Activated CD4-positive, alpha-beta T cell treated with anti-CD3 and anti-CD28 coated beads for 36 hours (primary cell): ENCODE measurements at places on chromosomes 11 and 22. TPM values are rescaled to one million over a fixed set of nuclear protein-coding genes. Genes with fewer than 3 reads are reported as not detected.
A peak's percentile ranks its signal among the peaks of the same experiment; 100 is the strongest.

DNA sequence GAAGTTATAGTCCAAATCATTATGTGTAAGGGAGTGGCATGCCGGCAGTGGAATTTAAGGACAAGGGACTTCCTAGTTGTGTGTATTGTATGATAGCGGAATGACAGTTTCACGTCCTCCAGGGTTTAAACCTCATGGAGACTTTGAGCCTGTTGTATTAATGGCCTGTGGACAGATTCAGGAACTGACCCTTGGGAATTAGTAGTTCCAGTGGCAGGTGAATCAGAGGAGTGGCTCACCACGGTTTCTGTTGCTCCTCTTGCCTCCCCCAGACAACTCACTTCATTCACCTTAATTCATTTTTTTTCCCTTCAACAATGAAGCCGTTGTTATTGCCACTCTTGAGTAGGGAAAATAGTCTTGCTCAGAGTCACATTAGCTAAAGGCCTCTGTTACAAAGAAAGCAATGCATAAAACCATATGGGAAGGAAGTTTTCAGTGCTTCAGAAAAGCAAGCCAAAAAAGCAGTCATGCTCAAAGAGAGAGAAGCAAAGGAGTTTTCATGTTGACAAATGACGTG, 22.6 kb downstream of the AMOTL1 start:
- H3K27me3 ChIP-seq = peaks cover 7% of the 10 kb centered on the region
- no peaks in the 10 kb centered on the region for H3K4me1 ChIP-seq
- no peak overlapping the region for H3K4me3 ChIP-seq
- H3K36me3 ChIP-seq = no peaks in the 10 kb centered on the region

The PGA5 gene
- total RNA-seq = not detected

- no peaks in the 10 kb centered on the region for H3K36me3 ChIP-seq
- DNase-seq = no peak
- H3K27me3 ChIP-seq = no peaks in the 10 kb centered on the region
- no peak overlapping the region for H3K27ac ChIP-seq
Measured at GRCh38 chr11:46254133-46254491, 23.4 kb upstream of the CREB3L1 start.

- no peaks in the 10 kb centered on the region for H3K36me3 ChIP-seq
- H3K4me1 ChIP-seq = no peaks in the 10 kb centered on the region
- no peak overlapping the region for H3K27ac ChIP-seq
Measured at GRCh38 chr11:107678632-107678971, 33.3 kb downstream of the SLN start.

DNA sequence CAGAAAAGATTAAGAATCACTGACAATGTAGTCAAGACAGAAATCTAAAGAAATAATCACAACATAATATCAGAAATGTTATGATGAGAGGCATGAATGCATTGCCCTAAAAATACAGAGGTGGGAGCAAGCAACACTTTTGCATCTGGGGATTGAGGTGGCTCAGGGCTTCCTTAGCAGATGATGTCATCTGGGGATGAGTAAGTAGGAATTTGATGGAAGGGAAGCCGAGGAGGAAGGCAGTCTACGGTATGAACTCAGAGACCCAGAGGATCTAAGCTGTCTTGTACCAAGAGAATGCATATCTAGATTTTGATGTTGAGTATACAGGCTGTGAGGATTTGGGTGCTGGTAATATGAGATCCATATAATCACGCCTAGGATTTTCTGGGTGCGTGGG, 193.0 kb upstream of the SNX19 start:
- DNase-seq = no peak
- H3K27me3 ChIP-seq = peaks cover 2% of the 10 kb centered on the region
- H3K4me1 ChIP-seq = no peaks in the 10 kb centered on the region
- no peak overlapping the region for H3K27ac ChIP-seq

DNA sequence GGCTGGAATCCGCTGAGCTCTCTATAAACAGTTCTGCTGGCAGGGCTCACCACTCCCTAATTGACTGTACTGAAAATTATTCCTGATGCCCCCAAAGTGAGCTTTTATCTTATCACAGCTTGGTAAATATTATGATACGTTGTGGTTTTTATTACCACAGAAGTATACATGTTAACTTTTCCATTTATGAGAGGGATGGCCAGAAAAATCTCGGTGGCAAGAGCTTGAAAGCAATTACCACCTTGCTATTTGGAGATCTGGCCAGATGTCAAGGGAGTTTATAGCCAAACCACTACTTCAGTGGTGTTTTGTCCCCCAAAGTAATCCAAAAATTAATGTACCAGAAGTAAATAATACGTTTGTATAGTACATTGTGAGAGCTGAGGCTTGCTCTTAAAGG, 75.4 kb upstream of the RCN1 start:
- no peak for DNase-seq
- H3K27me3 ChIP-seq = peaks cover 15% of the 10 kb centered on the region
- no peaks in the 10 kb centered on the region for H3K36me3 ChIP-seq
- H3K4me1 ChIP-seq = no peaks in the 10 kb centered on the region
- H3K27ac ChIP-seq = no peak overlapping the region

The BTBD10 gene
- 20.1 TPM for total RNA-seq

GRCh38 chr11:7581021-7581590, 67.3 kb downstream of the PPFIBP2 start:
- H3K36me3 ChIP-seq = no peaks in the 10 kb centered on the region
- no peak overlapping the region for H3K4me3 ChIP-seq
- no peak overlapping the region for H3K27ac ChIP-seq

GRCh38 chr11:121210445-121211080, 82.0 kb upstream of the SC5D start:
- no peak overlapping the region for H3K4me3 ChIP-seq
- peaks cover 32% of the 10 kb centered on the region for H3K27me3 ChIP-seq
- H3K27ac ChIP-seq = no peak overlapping the region
- no peaks in the 10 kb centered on the region for H3K36me3 ChIP-seq
- no peak for DNase-seq

GRCh38 chr11:94835594-94835927, 67.4 kb downstream of the AMOTL1 start:
- H3K4me1 ChIP-seq = no peaks in the 10 kb centered on the region
- H3K36me3 ChIP-seq = no peaks in the 10 kb centered on the region
- no peak overlapping the region for H3K27ac ChIP-seq
- peaks cover 2% of the 10 kb centered on the region for H3K27me3 ChIP-seq
- no peak for DNase-seq
- H3K4me3 ChIP-seq = no peak overlapping the region

DNA sequence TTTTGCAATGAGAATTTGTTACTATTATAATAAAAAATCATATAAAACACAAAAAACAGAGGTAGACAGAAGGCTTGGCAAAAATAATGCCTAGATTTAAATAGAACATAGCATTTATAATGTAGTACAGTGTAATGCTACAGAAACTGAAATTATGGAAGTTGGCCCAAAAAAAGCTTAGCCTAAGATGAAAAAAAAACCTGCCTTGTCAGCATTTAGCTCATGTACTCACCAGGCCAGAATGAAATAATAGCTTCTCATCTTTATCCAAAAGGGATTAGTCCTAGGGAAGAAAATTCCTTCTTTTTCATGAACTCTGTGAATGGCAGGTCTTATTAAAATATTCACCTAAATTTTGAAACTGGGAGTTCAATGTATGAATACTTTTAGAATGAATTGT, 951.1 kb downstream of the LRRC4C start:
- H3K4me3 ChIP-seq = no peak overlapping the region
- DNase-seq = no peak
- H3K27me3 ChIP-seq = no peaks in the 10 kb centered on the region
- no peaks in the 10 kb centered on the region for H3K36me3 ChIP-seq
- no peaks in the 10 kb centered on the region for H3K4me1 ChIP-seq

The MS4A3 gene
- total RNA-seq = not detected

DNA sequence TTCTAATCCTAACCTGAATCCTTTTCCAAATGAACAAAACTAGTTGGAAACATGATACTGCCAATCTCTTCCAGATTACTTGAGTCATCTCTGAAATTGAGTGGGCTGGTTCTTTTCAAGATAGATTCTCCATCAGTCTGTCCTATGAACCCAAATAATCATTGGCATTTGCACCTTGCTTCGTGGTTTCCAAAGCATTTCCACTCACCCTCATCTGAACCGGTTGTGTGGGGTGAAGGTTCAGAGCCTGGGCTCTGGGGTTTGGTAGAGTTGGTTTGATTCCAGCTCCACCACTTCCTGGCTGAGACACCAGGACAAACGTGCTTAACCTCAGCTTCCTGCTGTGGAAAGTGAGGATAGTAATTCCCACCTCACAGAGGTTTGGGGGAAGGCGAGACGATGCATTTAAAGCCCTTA, 206.4 kb upstream of the E2F8 start:
- no peak for DNase-seq
- peaks cover 9% of the 10 kb centered on the region for H3K4me1 ChIP-seq
- no peak overlapping the region for H3K27ac ChIP-seq
- H3K36me3 ChIP-seq = no peaks in the 10 kb centered on the region
- H3K27me3 ChIP-seq = peaks cover 36% of the 10 kb centered on the region

DNA sequence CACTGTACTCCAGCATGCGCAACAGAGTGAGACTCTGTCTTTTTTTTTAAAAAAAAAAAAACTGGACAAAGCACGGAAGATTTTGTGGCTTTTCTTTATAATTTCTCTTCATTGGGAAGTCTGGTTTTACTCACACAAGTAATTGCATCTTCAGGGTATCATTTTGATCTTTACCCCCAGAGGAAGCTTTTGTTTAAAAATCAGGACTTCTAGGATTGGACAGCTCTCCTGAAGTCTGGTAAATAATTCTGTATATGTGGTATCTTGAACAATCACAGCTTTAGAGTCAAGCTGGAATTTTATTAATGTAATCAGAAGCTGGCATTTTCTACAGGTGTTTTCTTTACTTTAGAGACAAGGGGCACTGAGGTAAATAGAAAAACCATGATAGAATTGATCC, 208.1 kb upstream of the NARS2 start:
- H3K27me3 ChIP-seq = peaks cover 9% of the 10 kb centered on the region
- no peaks in the 10 kb centered on the region for H3K36me3 ChIP-seq
- H3K27ac ChIP-seq = no peak overlapping the region
- no peaks in the 10 kb centered on the region for H3K4me1 ChIP-seq
- DNase-seq = no peak

GRCh38 chr11:73464347-73464746, 88.1 kb downstream of the RELT start:
- no peak overlapping the region for H3K27ac ChIP-seq
- H3K36me3 ChIP-seq = peaks cover 4% of the 10 kb centered on the region
- DNase-seq = no peak
- H3K4me3 ChIP-seq = no peak overlapping the region

- H3K4me3 ChIP-seq = no peak overlapping the region
- H3K27ac ChIP-seq = no peak overlapping the region
- H3K36me3 ChIP-seq = no peaks in the 10 kb centered on the region
- no peaks in the 10 kb centered on the region for H3K27me3 ChIP-seq
Measured at GRCh38 chr11:70544067-70544773, 145.9 kb downstream of the CTTN start.

DNA sequence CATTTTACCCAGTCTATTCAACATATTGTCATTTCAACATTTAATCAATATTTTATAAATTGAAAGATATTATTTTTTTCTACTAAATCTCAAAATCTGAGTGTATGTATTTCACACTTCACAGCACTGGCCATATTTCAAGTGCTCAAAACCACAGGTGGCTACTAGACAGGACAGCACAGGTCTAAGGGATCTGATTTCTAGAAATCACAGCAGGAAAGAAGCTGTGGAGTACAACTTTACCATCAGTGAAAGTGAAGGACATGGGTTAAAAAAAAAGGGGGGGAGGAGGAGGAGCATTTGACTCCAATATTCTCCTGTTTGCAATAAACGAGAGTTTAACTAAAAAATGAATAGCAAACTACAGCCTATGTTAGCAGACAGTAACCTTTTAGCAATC, 4.5 kb downstream of the PRDM10 start:
- no peak for DNase-seq
- no peak overlapping the region for H3K4me3 ChIP-seq
- H3K27me3 ChIP-seq = no peaks in the 10 kb centered on the region
- H3K4me1 ChIP-seq = peaks cover 22% of the 10 kb centered on the region
- no peak overlapping the region for H3K27ac ChIP-seq

The HINFP gene
- 24.0 TPM for total RNA-seq

DNA sequence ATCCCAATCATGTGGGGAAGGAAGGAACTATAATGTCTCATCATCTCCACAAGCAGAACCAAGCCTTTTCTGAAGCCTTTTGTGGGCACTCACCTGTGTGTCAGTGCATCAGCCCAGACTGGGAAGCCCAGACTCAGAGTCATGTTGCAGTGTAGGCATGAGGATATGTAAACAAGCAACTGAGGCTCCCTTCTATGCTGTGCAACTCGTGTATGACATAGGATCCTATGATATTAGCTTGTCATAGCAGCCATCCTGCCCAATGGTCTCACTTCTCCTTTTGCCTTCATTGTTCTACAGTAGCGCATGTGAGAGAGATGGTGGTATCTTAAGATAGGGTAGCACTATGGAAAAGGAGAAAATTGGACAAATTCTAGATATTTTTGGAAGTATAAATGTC, 103.4 kb upstream of the OLFML1 start:
- no peak overlapping the region for H3K4me3 ChIP-seq
- H3K4me1 ChIP-seq = no peaks in the 10 kb centered on the region
- H3K27me3 ChIP-seq = peaks cover 20% of the 10 kb centered on the region
- no peak for DNase-seq
- no peaks in the 10 kb centered on the region for H3K36me3 ChIP-seq

The ELFN2 gene
- total RNA-seq = 0.19 TPM

The TOM1 gene
- total RNA-seq = 23.7 TPM

The C22orf42 gene
- total RNA-seq = not detected

GRCh38 chr22:30823015-30823370, 128.3 kb downstream of the OSBP2 start:
- H3K4me1 ChIP-seq = peaks cover 10% of the 10 kb centered on the region
- DNase-seq = peak; percentile 12
- H3K27ac ChIP-seq = no peak overlapping the region
- H3K27me3 ChIP-seq = peaks cover 41% of the 10 kb centered on the region
- no peaks in the 10 kb centered on the region for H3K36me3 ChIP-seq

The HEPN1 gene
- not detected for total RNA-seq

- H3K4me1 ChIP-seq = peaks cover 26% of the 10 kb centered on the region
- H3K4me3 ChIP-seq = no peak overlapping the region
- peaks cover 11% of the 10 kb centered on the region for H3K36me3 ChIP-seq
- H3K27ac ChIP-seq = peak overlapping the region; percentile 65
- no peaks in the 10 kb centered on the region for H3K27me3 ChIP-seq
- no peak for DNase-seq
Measured at GRCh38 chr22:37894939-37895670, 11.0 kb upstream of the MICALL1 start.

DNA sequence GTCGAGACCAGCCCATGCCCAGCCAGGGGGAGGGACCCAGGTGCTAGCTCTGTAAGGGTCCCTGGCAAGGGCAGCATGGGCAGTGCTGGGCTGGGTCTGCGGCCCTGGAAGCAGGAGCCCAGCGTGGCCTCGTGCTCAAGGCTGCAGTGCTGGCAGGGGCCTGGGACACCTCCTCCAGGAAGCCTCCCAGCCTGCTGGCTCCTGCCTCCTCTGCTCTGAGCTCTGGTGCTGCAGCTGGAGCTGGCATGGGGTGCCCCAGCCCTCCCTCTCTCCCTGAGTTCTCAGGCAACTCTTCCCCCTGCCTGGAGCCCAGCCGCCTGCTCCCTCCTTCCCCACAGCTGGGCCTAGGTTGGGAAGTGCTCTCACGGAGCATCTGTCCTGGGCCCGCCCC, 6.8 kb downstream of the INS start:
- DNase-seq = no peak
- no peak overlapping the region for H3K27ac ChIP-seq
- H3K36me3 ChIP-seq = no peaks in the 10 kb centered on the region
- H3K27me3 ChIP-seq = peaks cover 15% of the 10 kb centered on the region
- H3K4me3 ChIP-seq = no peak overlapping the region
